ENCODE measurements at places on chromosomes 12 and 14.

DNA sequence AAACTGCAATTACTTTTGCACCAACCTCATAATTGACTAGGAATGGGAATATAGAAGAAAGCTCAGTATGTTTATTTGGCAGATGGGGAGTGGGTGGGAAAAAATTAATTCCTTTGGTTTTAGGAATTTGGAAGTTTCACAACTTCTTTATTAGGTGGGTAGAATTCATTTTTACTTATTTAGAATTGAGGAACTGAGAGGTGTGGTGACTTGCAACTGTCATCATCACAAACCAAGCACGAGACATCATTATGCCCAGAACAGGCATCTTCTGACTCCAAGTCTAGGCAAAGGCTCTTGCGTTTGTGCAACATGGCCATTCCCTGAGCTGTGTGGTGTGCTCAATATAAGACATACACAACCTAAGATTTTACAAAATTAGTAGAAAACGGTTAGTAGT, 380.0 kb downstream of the ATP23 start:
- DNase-seq: no peak

GRCh38 chr14:103194256-103195045, 71.2 kb downstream of the TNFAIP2 start:
- no peak for DNase-seq

DNA sequence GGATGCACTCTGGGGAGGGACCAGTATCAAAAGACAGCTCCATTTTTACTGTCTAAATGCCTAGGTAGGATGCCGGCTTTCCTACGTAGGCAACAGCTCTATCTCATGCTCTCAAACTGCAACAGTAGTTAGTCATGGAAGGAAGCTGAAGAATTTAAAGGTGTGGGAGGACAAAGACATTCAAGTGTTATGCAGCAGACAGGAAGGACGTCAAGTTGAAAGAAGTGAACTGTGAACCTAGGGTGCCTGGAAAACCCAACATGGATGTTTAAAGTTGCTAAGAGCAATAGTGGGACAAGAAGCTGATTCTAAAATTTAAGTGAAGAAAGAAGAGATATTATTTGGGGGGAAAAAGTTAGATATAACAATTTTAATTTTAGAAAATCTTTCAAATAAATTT, 5.9 kb downstream of the SEC23A start:
- peak; percentile 27 for DNase-seq

DNA sequence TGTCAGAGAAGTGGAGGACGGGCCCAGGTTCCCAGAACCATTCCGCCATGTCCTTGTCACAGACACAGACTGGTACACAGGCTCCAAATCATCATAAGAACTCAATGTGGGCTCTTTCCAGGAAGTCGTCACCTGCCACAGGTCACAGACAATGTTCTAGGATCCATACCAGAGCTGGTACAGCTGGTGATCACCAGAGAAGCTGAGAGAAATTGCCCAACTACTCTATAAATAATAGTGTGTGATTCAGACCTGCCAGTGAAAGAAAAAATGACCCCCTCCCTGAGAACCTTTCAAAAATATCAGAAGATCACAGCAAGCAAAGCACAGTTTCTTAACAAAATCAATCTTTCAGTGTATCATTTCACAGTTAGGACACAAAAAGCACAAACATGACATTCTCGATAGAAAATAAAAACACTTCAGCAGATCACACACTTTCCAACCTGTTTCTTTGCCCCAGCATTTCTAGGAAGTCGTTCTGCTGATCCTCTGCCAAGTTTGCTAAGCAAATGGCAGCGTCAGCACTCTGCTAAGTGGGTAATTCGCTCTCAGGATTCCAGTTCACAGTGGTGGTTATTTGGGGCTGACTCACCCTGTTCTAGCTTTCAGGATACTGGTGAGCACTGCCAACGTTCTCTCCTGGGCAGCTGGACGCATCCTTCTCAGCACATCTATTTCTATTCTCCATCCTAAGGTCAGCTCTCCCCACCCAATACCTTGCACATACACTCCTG, 223.3 kb upstream of the SFSWAP start:
- DNase-seq: no peak

- no peak for DNase-seq
Measured at GRCh38 chr14:36659822-36660735, 1.6 kb upstream of the PAX9 start.

GRCh38 chr12:2301531-2302461, 249.0 kb downstream of the CACNA1C start:
- DNase-seq: no peak

DNA sequence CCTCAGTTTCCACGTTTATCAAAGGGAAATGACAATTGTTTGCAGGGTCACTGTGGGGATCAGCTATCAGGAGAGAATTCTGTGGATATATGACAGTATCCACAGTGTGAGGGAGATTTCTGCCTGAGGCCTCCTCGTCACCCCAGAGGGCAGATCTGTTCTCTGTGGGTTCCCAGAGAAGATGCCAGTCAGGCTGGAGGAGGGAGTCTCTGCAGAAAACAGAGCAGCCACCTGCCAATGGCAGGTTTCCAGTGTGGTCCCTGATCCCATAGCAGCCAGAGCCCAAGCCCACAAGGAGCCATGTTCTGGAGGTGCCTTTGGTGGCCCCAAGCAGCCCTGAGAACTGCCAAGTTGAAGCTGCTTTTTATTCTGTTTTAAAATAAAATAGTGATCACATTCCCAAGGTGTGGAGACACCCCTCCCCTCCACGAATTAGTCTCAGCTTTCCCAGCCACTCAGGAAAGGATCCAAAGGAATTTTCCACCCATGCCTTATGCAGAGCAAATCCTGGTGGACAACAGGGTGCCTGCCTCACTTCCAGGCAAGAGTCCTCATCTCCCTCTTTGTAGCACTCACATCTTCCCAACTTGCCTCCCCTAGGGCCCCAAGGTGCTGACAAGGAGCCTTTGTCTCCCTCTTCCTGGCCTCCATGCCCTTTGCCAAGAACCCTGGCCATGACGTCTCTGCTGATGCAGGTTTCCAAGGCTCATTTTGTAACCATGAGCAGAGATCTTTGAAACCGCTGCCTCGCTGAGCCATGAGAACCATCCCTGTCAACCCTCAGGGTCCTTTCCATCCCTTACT, 20.4 kb downstream of the CMKLR1 start:
- no peak for DNase-seq

DNA sequence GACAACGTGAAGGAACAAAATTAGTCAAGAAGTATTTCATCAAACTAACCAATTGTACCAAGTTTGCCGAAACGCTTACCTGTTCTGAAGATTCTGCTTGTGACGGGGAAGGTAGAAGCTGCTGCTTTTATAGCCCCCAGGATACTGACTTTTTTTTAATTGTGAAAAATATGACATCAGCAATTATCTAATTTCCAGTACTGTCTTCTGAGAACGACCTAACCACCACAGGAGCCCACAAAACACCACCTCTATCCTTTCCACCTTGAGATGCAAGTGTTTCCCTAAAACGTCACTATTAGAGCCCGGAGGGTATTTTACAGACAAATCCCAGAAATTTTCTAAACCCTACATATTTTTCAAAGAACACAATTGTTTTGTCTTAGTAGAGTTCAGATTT, at the start of gene IL22:
TSS of gene IL22 (minus strand) at position 101 of the 400 bp plus-strand sequence. CDS start 156 bp downstream, outside the sequence.
- no peak for DNase-seq

DNA sequence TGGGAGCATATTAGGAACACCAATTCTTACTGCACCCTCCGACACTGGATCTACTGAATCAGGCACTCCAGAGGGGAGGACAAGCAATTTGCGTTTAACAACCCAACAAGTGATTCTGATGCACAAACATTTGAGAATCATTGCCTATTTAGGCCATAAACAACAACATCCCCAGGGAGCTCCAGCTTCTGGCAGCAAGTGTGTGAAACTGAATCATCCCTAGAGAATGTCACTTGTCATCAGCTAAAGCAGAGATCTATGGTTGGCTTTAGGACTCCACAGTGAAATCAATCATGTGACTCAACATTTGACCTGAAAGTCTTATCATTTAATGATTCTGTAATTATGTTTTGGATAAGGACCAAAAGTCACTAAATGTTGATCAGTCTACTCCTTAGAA, 505.0 kb upstream of the FLRT2 start:
- DNase-seq: no peak

DNA sequence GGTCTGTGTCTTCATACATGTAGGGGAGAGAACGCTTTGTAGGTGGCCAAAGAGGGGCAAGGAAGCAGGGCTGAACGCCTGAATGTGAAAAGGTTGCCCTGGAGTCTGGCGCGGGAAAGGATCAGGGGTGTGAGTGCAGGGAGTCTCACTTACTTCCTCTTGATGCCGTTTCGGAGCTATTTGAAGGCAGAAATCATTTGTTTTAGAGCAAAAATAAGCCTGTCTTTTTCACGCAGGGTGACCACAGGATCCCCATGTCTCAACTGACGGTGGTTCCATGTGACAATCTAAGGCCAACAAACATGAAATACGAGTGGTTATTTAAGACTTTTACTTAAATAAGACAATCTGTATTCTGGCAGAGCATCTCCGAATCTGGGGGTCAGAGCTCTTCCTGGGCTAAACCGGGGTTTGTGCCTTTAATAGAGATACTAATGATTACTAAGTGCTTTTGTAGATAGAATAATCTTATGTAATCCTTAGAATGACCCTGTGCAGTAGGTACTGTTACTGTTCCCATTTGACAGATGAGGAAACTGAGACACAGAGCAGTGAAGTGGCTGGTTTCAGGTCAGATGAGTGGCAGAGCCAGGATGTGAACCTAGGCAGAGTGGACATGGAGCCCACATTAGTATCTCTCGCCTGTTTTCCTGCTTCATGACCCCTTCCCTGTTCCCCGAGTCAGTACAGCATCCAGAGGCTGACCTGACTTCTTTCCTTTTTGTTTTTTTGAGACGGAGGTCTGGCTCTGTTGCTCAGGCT, 1.9 kb downstream of the BRI3BP start:
- DNase-seq: no peak

GRCh38 chr14:69708586-69709560, 58.1 kb upstream of the SRSF5 start:
- DNase-seq: peak; percentile 35

DNA sequence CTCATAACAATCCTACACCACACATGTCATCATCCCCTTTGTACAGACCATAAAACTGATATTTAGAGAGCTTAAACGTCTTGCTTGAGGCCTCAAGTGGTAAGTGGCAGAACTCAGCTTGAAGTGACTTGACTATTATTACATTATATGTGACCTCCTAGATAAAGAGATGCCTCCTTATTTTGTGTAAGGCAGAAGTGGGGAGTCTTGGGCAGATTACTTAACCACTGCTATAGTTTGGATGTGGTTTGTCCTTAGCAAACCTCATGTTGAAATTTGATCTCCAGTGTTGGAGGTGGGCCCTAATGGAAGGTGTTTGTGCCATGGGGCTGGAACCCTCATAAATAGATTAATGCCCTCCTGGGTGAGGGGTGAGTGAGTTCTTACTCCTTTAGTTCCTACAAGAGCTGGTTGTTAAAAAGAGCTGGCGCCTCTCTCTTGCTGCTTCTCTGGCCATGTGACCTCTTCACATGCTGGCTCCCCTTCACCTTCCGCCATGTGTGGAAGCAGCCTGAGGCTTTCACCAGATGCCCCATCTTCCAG, 37.4 kb downstream of the RCOR1 start:
- no peak for DNase-seq

- peak; percentile 81 for DNase-seq
Measured at GRCh38 chr12:42299392-42300308, 26.2 kb downstream of the ZCRB1 start.

DNA sequence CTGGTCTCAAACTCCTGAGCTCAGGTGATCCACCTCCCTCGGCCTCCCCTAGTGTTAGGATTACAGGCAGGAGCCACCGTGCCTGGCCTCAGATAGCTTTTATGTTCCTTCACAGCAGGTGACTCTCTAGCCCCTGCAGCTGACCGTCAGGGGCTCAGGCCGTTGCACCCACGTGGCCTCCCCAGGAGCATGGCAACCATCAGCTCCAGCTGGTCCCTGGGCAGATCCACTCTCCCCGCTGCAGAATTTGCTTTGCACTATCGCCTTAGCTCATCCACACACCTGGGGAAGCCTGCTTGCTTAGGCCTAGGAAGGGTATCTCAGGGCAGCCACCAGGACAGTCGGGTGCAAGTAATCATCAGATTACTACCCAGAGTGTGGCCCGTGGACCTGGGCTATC, 62.6 kb downstream of the TSPAN9 start:
- no peak for DNase-seq

- no peak for DNase-seq
Measured at GRCh38 chr14:53532853-53533252, 379.7 kb upstream of the DDHD1 start.

DNA sequence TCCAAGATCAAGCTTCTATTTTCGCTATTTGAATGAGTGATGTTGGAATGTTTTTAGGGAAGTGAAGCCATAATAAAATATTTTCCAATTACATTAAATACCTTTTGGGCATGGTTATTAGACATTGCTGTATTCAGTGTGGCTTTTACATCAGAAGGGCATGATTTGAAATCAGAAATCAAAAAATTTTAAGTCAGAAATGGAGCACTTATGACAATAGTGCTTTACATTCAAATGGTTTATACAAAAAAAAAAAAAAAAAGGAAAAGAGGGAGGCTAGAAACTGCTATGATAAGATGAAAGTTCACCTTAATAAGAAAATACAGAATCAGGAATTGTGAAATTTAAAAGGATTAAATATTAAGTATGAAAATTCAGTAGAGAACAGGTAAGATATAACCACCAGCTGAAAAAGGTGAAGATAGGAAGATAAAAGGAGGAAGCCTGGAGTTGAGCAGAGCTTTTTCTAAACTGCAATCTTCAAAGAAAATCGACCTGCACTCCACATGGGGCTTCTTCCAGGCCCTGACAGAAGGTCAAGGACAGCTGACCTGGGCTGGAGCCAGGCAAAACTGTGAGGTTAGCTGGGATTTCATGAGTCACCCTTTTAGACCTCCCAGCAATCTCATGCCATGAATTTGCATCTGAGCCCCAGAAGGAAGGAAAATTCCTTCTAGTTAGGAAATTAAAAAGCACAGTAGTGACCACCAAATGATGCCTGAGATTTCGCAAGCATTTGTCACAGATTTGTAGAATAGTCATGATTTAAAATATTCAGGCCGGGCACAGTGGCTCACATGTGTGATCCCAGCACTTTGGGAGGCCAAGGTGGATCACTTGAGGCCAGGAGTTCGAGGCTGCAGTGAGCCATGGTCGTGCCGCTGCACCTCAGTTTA, 23.4 kb upstream of the BMP4 start:
- DNase-seq: no peak

- no peak for DNase-seq
Measured at GRCh38 chr12:105823810-105824209, 314.9 kb downstream of the NUAK1 start.

DNA sequence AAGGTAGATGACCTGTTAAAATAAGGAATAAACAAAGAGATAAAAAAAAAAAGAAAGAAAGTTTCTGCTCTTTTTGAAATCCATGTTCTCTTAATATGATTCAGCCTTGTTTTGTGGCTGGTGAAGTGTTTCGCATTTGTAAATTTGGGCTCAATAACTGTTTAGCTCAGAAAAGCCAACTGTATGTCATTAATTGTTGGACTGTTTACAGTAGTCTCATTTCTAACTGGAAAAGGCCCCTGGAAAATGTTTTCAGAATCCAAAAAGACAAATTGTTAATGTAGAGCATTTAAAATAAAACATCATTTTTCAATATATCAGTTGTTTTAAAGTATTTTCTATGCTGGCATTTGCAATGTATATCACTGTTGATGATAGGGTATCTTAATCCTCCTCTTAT, 47.4 kb upstream of the DYRK2 start:
- DNase-seq: no peak

Data from stimulated activated CD4-positive, alpha-beta T cell treated with anti-CD3 and anti-CD28 coated beads, Interleukin-4, amount 100 ng/mL, for 24 hours (primary cell).